ENCODE measurements at places on chromosomes 16 and 17.

DNA sequence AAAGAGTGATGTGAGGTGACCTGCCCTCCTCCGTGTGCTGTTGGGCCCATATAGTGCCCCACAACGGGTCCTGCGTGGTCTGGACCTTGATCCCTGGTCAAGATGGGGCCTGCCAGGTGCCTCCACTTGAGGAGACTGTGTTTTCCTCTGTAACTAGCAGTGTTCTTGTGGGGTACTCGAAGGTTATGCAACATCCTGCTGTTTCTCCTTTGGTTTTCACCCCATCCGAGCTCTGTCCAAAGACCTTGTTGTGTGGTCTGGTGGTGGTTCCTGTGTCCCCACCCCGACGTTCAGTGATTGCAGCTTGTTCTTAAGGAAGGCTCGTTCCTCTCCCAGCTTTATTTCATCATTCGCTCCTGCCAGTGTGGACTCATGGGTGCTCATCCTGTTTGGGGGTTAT is 38.7 kb upstream of the ZNF750 start:
- no peak for DNase-seq

DNA sequence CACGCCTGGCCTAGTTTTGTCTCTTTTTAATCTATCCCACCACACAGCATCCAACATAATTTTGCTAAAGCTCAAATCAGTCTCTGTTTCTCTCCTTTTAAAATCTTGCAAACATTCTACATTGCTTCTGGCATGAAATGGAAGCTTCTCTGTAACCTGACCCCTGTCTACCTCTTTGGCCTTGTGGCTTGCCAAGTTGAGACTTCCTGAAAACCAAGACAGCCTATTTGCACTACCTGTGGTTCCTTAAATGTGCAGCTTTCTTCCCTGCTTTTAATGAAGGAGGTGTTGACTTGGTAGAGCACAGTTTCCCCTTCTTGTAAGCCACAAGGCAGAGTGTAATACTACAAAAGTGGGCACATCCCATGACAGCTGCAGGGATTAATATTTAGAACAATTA is 6.0 kb upstream of the CCL3 start:
- DNase-seq, result no peak

DNA sequence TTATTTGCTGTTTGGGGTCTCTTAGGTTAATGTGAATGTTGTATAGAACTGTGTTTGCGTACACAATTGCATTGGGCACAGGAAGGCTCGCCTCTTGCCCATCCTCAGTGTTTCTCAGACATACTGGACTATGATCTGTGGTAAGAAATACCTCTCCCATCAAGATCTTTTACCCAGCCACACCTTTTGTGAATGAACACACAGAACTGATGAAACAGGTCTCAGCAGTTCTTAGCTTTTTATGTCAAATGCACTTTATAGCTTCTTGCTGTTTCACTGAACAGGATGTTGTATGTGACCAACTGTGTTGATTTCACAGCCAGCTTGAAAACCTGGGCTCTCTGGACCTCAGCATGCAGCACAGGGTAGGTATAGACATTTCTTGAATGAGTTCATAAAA is 31.5 kb downstream of the HAPSTR1 start:
- DNase-seq, result no peak

DNA sequence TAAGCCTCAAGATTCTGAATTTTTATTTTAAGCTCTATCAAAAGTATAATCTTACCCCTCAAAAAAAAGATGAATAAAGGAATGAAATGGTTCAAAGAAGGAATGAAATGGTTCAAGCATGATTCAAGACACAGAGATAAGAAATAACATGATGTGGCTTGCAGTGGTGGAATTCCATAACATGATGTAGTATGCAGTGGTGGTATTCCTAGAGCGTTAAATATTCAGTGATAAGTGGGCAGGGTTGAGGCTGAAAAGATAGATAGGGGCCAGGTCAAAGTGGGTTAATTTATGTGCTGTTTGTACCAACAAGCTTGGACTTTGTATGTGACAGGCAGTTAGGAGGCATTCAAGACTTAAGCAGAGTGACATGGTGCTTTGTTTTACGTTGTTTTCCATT is 29.6 kb downstream of the TNRC6A start:
- DNase-seq, result no peak

DNA sequence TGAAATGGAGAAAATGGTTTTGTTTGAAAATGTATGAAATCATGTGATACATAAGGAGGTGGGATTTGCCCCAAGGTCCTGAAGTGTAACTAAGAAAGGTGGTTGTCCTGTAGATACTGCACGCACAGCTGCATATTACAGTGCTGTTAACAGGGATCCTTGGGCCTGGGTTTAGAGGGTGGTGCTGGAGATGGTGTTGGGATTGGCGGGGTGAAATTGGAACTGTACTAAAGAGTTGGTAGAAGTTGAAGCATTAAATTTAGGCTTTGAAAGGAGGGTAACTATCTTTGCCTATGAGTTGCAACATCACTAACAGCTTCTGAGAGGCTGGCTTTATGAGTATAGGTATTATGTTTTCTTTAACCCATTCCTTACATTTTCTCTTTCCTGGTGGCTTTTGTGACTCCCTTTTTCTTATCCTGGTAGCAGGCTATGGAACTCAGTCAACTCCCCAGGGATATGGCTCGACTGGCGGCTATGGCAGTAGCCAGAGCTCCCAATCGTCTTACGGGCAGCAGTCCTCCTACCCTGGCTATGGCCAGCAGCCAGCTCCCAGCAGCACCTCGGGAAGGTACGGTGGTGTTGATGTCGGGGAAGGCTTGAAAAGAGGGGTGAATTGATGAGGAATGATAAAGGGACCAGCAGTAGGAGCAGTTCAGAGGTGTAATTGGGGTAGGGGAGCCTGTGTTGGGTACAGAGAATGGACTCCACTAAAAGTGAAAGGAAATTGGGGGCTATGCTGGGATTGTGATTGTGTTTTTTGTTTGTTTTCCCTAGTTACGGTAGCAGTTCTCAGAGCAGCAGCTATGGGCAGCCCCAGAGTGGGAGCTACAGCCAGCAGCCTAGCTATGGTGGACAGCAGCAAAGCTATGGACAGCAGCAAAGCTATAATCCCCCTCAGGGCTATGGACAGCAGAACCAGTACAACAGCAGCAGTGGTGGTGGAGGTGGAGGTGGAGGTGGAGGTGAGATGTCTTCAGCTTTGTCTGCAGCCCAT is 3.8 kb downstream of the FUS start:
- DNase-seq, result no peak

GRCh38 chr16:50390914-50391716 is 22.3 kb upstream of the BRD7 start:
- no peak for DNase-seq
